ENCODE measurements at places on chromosomes 5 and 9.
A peak's percentile ranks its signal among the peaks of the same experiment; 100 is the strongest.

GRCh38 chr5:72074251-72074650, 33.0 kb upstream of the MAP1B start:
- DNase-seq = no peak

DNA sequence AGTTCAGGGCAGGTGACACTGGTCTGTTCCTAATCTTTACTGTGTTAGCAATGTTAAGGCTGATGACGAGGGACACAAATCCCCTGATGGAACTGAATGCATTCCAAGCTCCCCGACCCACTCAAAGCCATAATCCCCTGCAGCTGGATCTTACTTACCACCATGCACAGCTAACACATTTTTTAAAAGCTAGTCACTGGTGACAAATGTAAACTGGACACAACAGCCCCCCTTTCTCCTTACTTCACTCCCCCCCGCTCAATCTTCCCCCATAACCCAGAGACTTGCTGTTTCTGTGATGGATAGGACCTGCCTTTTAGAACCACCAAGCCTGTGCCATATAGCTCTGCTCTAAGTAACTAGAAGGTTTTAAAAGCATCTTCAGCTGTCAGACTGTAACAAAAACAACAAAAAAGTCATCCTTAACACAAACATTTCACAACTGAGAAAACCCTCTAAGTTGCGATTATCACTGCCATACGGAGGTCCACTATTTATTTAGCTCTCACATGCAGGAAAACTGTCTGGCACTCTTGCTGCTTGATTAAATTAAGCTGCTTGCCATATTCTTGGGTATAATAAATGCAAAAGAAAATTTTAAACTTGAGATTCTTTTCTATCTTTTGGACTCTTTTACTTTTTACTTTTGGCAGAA, 44.4 kb downstream of the BNC2 start:
- no peak for DNase-seq

DNA sequence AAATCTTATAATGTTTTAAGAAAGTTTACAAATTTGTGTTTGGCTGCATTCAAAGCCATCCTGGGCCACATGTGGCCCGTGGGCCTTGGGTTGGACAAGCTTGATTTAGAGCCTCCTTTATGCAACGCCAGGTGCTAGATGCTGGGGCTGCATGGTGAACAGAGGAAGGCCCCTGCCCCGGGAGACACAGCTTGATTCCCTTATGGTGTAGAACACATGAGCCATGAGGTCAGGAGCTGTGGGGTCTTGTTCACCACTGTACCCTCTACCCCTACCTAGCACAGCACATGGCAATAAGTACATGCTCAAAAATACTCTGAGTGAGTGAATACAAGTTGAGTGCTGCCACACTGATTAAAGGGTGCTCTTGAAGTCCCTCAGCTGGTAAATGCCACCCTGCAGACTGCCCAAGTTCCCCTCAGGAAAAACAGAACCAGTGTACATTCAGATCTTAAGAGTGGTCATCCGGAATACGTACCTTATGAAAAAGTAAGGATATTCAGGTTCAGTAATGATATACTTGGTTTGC, 71.9 kb downstream of the ARRDC3 start:
- DNase-seq = no peak

- DNase-seq = peak; percentile 12
Observed at GRCh38 chr5:77076961-77077828, 9.9 kb downstream of the ZBED3 start.

- DNase-seq = no peak
Observed at GRCh38 chr5:150895431-150896428, 9.1 kb downstream of the ZNF300 start.

DNA sequence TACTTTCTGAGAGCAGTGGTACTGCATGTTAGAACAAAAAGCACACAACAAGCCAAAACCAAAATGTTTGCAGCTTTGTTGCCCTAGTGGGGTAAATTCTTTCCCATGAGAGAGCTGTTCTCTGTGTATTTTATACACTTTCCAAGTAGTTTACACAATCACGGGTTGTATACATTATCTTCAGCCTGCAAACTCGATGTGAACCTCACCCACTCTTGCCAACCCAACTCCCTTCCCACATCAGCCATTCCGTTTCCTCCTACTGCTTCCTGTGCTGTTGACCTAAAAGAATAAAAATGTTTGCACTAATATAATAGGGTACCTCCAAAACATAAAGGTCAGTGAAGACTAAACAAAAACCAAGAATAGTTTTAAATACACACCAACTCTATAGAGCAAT, 47.0 kb downstream of the IQGAP2 start:
- DNase-seq = no peak

DNA sequence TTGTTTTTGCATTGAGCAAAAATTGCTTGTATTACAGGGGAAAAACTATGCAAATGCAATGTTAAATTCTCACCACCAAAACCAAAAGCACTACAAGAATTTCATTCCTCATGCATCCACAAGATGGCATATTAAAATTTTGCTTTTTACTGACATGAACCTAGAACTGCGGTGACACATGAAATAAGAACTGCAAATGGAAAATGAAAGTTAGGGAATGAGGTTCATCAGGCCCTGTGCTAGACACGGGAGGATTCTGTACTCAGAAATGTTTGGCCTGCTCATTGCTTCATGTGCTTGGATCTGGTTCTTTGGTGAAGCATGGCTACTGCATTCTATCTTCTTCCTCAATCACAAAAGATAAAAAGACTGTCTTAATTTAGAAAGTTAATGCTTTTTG, 9.1 kb upstream of the RFK start:
- peak; percentile 46 for DNase-seq

- DNase-seq = no peak
Observed at GRCh38 chr5:10645146-10645545, 81.3 kb downstream of the ANKRD33B start.

DNA sequence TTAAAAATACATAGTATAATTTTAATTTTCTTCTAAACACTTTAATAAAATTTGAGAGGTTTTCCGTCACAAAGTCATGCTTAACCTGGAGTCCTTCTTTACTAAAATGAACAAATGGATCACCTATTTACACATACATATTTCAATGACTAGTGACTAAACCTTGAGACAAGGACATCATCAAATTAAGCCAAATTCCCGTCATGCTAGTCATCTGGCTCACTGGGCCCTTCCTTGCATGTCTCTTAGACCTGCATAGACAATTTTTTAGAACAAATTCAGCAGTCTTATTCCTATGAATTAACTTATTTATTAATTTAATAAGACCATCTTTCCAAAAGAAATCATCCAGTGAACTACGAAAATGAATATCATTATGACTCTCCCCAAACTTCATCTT, 26.6 kb downstream of the ERAP2 start:
- DNase-seq = no peak

GRCh38 chr5:65779643-65780042, 57.6 kb downstream of the NLN start:
- no peak for DNase-seq

- DNase-seq = no peak
Observed at GRCh38 chr9:124329206-124329792, 71.5 kb downstream of the NEK6 start.

- DNase-seq = no peak
Observed at GRCh38 chr5:38413696-38414095, 142.8 kb downstream of the LIFR start.

DNA sequence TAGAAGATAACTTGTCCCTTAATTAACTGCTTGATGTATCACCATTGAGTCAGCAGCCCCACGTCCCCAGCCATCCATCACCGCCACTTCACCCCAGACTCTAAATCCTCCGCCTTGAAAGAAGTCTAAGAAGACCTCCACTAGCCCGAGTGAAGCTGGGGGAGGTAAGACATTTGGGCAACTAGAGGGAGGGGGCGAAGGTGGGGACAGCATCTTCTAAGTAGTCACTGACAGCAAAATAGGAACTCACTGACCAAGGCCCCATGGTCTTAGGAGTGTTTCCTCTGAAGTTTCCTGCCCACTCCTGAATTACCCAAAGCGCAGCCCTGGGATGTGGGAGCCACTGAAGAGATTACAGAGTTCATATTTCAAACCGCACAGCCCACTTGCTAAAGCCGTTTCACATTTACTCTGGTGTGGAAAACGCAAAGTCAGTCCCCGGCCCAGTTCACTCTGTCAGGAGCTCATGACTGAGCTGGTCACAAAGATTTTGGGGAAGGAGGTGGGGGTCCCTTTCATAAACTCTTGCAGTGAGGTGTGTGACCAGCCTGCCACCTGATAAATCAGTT, 107.4 kb downstream of the LHFPL2 start:
- DNase-seq = no peak

Data from foreskin keratinocyte (primary cell).